ENCODE measurements at places on chromosomes 12 and 14.
A peak's percentile ranks its signal among the peaks of the same experiment; 100 is the strongest.

GRCh38 chr12:52402873-52403540, 3.1 kb downstream of the KRT82 start:
- no peak for DNase-seq

GRCh38 chr12:49201595-49202295, 12.9 kb upstream of the TUBA1A start:
- peak; percentile 87 for DNase-seq

DNA sequence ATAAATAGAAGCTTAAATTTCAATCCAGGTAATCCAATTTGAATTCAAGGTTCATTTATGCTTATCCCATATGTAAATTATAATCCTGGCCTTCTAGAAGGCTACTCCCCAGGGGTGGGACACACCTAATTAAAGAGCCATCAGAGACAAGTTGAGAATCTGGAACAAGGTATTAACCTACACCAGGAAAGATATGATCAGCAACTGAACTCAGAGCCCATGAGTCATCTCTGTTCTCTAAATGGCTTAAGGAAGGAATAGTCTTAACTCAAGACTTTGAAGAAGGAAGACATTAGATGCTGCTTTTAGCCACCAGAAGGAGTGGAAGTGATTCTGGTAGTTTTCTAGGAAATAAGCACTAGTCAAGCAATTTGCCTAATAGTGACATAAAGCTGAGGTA, 88.0 kb downstream of the KIF21A start:
- DNase-seq, result no peak

DNA sequence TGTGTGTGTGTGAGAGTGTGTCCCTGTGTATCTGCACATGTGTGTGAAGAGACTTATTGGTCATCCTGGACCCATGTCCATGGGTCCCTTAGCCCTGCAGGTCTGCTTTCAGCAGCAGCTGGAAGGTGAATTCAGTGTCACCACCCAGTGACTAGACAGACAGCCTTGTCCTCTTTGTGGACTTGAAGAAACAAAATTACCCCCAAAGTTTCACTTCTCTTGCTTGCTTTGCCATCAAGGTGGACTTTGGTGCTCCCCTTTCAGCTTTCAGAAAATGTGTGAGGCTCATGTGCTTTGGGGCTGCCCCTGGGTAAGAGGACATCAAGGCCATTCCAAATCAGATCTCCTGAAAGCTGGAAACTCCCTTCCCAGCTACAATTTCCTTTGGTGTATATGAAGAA, 1063.8 kb downstream of the BCL11B start:
- DNase-seq, result no peak

DNA sequence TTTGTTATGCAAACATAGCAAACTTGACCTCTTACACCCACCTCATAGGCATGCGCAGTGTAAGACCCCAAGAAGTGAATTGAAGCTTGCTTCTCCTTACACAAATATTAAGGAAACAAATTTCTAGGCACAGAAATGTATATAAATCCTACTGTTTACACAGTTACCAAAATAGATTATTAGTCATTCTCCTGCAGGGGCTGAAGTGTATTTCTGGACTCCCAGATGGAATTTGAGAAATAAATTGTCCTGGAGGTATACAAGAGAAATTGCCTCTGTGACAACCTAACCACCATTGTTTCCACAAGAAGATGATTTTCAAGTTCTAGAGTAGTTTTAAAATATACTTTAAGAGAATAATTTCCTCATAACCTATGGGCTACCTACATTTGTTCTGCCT, 656.0 kb upstream of the MDGA2 start:
- peak; percentile 16 for DNase-seq

DNA sequence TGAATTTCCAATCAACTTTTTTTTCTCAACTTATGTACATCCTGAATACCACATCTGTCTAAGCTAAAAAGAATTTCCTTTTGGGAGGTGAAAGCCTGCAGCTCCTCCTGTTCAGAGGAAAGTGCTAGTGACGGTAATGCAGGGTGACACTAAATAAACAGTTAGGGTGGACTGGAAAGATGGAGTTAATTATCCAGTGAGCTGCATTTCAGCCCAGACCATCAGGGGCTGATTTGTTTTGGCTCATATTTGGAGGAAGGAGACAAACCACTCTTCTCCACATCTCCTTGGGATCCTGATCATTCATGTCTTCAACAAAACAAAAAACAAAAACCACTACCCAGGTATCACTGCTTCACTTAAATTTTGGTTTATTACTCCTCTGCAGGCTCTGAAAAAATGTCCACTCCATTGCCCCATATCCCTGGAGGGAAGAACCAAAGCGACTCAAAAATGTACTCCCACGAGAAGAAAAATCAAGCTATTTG, 5.1 kb upstream of the SIX1 start:
- DNase-seq, result no peak

DNA sequence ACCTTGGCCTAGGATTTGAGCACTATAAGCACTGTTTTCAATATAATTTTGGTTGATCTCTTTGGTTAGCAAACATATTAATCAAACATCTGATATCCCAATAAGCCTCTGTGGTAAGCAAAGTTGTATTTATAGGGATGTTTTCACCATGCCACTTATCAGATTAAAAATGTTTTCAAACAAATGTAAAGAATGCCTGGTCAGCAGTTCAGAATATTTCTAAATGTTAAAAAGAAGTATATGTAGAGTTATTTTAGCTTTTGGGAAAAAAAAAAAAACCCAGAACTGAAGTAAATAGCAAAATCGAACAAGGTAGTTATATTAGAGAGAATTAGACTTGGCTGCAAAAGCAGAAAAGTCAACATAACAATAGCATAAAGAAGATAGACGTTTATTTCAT, 3.9 kb downstream of the NAV3 start:
- DNase-seq, result no peak

- no peak for DNase-seq
These were observed 91.7 kb upstream of the PELI2 start for GRCh38 chr14:56026506-56026905.
